NCI-H1417 treated with DMSO at 0.1 percent for 48 hours (cell line): ENCODE measurements at places on chromosomes 2 and 18.

DNA sequence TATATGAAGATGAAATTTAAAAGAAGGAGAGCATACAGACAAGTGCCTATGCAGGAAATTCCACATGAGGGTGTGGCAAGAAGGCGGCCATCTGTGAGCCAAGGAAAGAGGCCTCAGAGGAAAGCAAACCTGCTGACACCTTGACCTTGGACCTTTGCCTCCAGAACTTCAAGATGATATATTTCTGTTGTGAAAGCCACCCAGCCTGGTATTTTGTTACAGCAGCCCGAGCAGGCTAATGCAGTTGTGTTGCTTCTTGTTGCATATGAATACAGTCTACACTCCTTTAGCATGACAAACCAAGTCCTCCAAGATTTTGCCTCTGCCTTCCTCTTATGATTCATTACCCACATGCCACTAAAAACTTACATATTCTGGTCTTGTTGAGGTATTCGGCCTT, 374.8 kb upstream of the TRIB2 start:
- DNase-seq: no peak

- DNase-seq: no peak
Observed at GRCh38 chr18:52723550-52723970, 383.6 kb downstream of the DCC start.

DNA sequence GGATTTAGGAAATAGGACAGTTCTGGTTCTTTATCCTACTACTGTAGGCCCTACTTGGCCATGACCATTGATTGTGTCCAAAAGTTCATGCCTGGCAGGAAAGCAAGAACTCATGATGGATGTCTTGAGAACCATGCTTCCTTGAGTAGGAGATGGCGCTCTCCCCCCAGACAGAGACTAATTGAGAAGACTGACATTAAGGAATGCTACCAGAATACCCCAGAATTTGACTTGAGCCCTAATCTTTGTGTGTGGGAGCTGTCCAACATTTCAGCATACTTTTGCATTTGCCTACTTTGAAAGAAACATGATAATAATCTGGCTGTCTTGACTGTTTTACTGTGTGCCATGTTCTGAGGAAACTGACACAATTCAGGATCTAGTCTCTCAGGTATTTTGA, 23.3 kb downstream of the MAPRE3 start:
- DNase-seq: no peak

GRCh38 chr2:12282780-12283695, 433.7 kb upstream of the TRIB2 start:
- DNase-seq: no peak

- no peak for DNase-seq
Observed at GRCh38 chr2:241432824-241433448, 75.4 kb downstream of the STK25 start.

DNA sequence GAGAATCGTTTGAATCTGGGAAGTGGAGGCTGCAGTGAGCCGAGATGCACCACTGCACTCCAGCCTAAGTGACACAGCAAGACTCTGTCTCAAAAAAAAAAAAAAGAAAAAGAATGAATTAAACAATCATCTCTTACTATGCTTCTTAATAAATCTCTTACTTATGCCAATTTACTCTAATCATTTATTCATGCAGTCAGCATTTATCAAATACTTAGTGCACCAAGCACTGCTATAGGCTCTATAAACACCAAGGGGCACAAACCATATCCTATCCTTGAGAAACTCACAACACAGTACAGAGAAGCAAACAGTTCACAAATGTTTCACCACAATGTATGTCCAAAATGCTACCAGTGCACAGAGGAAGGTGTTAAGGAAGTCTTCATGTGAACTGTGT, 189.4 kb downstream of the PDE11A start:
- no peak for DNase-seq

DNA sequence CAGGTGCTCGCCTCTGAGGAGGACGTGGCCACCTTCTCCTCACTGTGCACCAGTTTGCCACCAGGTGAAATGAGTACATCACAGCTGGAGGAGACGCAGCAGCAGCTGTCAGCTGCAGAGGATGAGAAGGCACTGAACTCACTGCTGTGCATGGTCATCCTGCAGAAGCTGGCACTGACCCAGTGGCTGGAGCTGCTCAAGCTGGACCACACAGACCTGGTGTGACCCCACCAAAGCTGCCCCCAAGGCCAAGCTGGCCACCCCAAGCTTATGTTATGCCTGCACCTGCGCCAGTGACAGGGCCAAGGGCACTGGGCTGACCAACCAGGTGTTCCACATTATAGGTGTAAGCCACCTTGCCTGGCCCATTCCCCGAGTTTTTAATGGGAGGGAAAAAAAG, 19.3 kb downstream of the CLK1 start:
- DNase-seq: no peak
